Myocyte (in vitro differentiated cells): ENCODE measurements at places on chromosomes 12 and 14. TPM values are rescaled to one million over a fixed set of nuclear protein-coding genes. Genes with fewer than 3 reads are reported as not detected.

GRCh38 chr12:95996034-95996658 lies at the start of gene HAL:
HAL (minus strand) TSS chr12:95996344; CDS start chr12:95995910, 434 bp downstream.
- no peak for DNase-seq

GRCh38 chr14:32400480-32400879 lies 71.4 kb downstream of the AKAP6 start:
- peak; percentile 61 for DNase-seq

DNA sequence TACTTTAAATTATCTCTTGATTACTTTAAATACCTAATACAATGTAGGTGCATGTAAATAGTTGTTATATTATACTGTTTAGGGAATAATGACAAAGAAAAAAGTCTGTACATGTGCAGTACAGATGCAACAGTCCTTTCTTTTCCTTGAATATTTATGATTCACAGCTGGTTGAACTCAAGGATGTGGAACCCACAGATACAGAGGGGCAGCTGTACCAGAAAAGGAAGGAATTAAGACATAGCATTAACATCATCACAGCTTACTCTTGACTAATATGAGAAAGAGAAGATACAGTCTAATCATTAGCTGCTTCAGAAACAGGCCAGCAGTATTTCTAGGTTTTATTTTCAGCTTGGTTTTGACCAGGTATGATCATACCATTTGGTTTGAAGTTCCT lies 34.7 kb upstream of the AP4S1 start:
- DNase-seq: peak; percentile 18

The APOF gene
- total RNA-seq: not detected in 2 replicates

The CLEC1A gene
- total RNA-seq: not detected in 2 replicates

The PABPN1 gene
- 90.2 and 90.5 TPM in 2 replicates for total RNA-seq

- DNase-seq: peak; percentile 61
These were observed 101.4 kb upstream of the ADAMTS20 start for GRCh38 chr12:43653289-43653915.

GRCh38 chr12:25263594-25263993 lies 12.9 kb upstream of the KRAS start:
- no peak for DNase-seq

- DNase-seq: no peak
These were observed 379.4 kb upstream of the RGS6 start for GRCh38 chr14:71552809-71553208.

DNA sequence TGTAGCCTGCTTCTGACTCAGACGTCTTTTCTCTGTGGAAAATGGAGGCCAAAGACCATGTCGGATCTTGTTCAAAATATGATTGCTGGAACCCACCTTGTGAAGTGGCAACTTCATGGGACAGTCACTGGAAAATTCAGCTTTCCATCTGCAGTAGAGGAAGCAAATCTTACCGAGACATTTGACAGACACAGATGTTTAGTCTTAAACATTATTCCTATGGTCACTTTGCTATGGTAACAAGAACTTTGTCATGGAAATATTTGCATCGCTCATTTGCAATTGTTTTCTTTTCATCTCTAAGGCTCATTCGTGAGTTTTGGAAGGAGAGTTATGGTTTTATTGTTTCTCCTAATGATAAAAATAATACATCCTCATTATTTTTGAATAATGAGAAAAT lies 98.3 kb upstream of the HIF1A start:
- DNase-seq: no peak

DNA sequence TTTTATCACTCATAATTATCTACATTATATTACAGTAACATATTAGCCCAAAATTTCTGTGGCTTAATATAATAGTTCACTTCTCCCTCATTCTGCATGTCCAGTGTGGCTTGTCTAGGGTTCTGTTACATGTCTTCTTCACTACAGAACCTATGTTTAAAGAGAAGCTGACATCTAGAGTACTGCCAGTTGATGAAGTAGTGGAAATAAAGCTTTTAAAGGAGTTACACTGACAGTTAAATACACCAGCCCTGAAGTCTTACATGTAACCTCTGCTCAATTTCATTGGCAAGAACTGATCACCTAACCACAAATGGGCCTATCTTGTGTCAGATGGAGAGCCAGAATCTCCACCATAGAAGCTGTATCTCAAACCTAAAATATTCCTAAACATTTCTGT lies 32.9 kb downstream of the RPS6KA5 start:
- DNase-seq: no peak

The PTCSC3 gene
- not detected in 2 replicates for total RNA-seq

GRCh38 chr14:93870377-93870776 lies 56.8 kb upstream of the FAM181A start:
- peak; percentile 6 for DNase-seq

The RPL10L gene
- not detected in 2 replicates for total RNA-seq

- no peak for DNase-seq
These were observed 37.6 kb downstream of the MUCL1 start for GRCh38 chr12:54891717-54892478.
